ENCODE measurements at places on chromosomes 1 and 21. TPM values are rescaled to one million over a fixed set of nuclear protein-coding genes. Genes with fewer than 3 reads are reported as not detected.

Gene A3GALT2
- not detected for polyA plus RNA-seq

Gene FALEC
- polyA plus RNA-seq, result 0.13 TPM

Gene UTS2
- polyA plus RNA-seq, result not detected

DNA sequence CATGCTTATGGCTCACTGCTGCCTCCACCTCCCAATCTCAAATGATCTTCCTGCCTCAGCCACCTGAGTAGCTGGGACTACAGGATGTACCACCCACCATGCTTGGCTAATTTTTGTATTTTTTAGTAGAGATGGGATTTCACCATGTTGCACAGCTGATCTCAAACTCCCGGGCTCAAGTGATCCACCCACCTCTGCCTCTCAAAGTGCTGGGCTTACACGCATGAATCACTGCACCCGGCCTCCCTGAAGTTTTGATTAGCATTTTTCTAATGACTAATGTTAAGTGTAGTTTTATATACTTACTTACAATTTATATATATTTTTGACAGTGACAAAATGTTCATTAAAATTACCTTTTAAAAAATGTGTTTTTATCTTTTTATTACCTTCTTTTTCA, 41.1 kb downstream of the ZNF678 start:
- H3K4me1 ChIP-seq, result no peaks in the 10 kb centered on the region
- no peak overlapping the region for H3K4me3 ChIP-seq
- H3K27ac ChIP-seq, result no peak overlapping the region
- H3K36me3 ChIP-seq, result no peaks in the 10 kb centered on the region
- no peaks in the 10 kb centered on the region for H3K27me3 ChIP-seq

DNA sequence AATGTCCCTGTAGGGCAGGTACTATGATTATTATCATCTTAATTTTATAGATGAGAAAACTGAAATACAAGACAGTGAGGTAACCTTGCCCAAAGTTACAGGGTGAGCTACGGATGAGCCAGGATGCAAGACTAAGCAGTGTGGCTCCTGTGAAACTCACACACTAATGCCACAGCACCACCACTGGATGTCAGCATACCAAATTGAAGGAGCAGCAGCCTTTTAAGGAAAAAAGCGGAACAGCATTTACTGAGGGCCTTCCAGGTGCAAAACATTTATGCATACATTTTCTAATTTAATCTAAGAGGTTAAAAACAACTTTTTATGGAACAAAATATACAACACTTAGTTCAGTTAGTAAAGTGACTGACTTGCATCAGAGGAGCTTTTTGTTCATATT, 41.7 kb downstream of the SEC16B start:
- no peaks in the 10 kb centered on the region for H3K27me3 ChIP-seq
- DNase-seq, result no peak
- H3K36me3 ChIP-seq, result no peaks in the 10 kb centered on the region
- peaks cover 21% of the 10 kb centered on the region for H3K4me1 ChIP-seq

GRCh38 chr21:45016406-45017038, 57.9 kb upstream of the ADARB1 start:
- no peak overlapping the region for H3K4me3 ChIP-seq
- DNase-seq, result no peak
- H3K4me1 ChIP-seq, result peaks cover 36% of the 10 kb centered on the region
- H3K36me3 ChIP-seq, result no peaks in the 10 kb centered on the region
- no peak overlapping the region for H3K27ac ChIP-seq
- no peaks in the 10 kb centered on the region for H3K27me3 ChIP-seq

Data from keratinocyte (primary cell).